ENCODE measurements at places on chromosomes 2 and 18.

- H3K27me3 ChIP-seq: no peaks in the 10 kb centered on the region
- no peak overlapping the region for H3K4me3 ChIP-seq
- H3K27ac ChIP-seq: peak overlapping the region; percentile 64
- peaks cover 24% of the 10 kb centered on the region for H3K4me1 ChIP-seq
- H3K36me3 ChIP-seq: no peaks in the 10 kb centered on the region
- no peak for DNase-seq
These were observed 47.5 kb upstream of the STAM2 start for GRCh38 chr2:152222975-152223637.

DNA sequence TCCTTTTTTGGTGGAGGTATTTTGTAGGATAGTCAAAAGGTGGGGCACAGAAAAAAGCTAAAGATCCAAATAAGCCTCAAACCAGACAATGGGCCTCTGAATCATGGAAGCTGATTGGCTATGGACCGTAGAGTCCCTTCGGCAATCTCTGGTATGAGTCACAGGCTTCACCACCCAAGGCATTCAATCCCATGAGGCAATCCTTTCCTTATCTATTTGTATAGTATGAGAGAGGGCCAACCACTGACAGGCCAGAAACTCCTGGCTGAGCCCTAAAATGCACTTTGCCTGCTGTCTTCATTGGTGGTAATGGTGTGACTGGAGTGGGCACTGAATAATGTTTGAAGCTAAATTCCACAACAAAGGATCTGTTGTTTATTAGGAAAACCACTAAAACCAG lies 38.7 kb upstream of the MEX3C start:
- peaks cover 10% of the 10 kb centered on the region for H3K4me1 ChIP-seq
- H3K27me3 ChIP-seq: no peaks in the 10 kb centered on the region
- no peak overlapping the region for H3K4me3 ChIP-seq
- no peak for DNase-seq

DNA sequence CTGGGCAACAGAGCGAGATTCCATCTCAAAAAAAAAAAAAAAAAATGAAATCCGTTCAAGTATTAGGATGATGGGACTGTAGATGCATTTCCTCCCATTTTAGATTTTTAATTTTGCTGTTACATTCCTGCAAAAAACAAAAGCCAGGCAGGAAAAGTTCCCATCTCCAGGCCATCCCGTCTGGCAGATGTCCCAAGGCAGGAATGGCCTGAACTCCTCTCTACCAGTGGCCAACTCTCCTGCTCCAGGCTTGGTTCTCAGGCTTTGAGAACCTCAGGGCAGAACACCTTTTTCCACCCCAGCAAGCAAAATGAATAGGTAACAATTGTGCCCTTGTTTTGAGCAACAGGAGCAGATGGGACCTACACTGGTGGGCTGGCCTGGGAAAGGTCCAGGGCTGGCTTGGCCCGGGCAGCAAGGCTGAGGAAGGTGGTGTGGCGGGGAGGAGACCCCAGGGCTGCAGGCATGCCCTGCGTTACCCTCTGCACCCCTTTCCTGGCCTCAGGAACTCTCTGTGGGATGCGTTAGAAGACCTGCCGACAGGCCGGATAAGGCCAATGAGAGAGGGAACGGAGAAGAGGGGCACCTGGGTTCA lies 86.0 kb downstream of the FAM210A start:
- H3K4me1 ChIP-seq: no peaks in the 10 kb centered on the region
- no peak for DNase-seq
- no peak overlapping the region for H3K4me3 ChIP-seq
- H3K27ac ChIP-seq: no peak overlapping the region
- no peaks in the 10 kb centered on the region for H3K27me3 ChIP-seq

GRCh38 chr2:199589306-199589705 lies 131.6 kb upstream of the SATB2 start:
- H3K27ac ChIP-seq: no peak overlapping the region
- no peak overlapping the region for H3K4me3 ChIP-seq
- H3K4me1 ChIP-seq: peaks cover 21% of the 10 kb centered on the region
- DNase-seq: no peak

GRCh38 chr2:49238604-49238960 lies 84.3 kb upstream of the FSHR start:
- H3K4me1 ChIP-seq: peaks cover 3% of the 10 kb centered on the region
- H3K4me3 ChIP-seq: no peak overlapping the region
- no peaks in the 10 kb centered on the region for H3K27me3 ChIP-seq

GRCh38 chr2:188512456-188512855 lies 220.8 kb downstream of the GULP1 start:
- no peak overlapping the region for H3K4me3 ChIP-seq
- no peak overlapping the region for H3K27ac ChIP-seq
- no peaks in the 10 kb centered on the region for H3K27me3 ChIP-seq
- no peak for DNase-seq
- no peaks in the 10 kb centered on the region for H3K4me1 ChIP-seq

GRCh38 chr2:39730685-39731302 lies 48.3 kb downstream of the THUMPD2 start:
- H3K4me1 ChIP-seq: peaks cover 5% of the 10 kb centered on the region
- no peaks in the 10 kb centered on the region for H3K27me3 ChIP-seq
- no peak overlapping the region for H3K27ac ChIP-seq
- peaks cover 41% of the 10 kb centered on the region for H3K36me3 ChIP-seq
- H3K4me3 ChIP-seq: no peak overlapping the region
- DNase-seq: no peak

- peaks cover 12% of the 10 kb centered on the region for H3K27me3 ChIP-seq
- H3K27ac ChIP-seq: peak overlapping the region; percentile 89
- no peaks in the 10 kb centered on the region for H3K36me3 ChIP-seq
- peak overlapping the region; percentile 83 for H3K4me3 ChIP-seq
These were observed 1.5 kb downstream of the GAREM1 start for GRCh38 chr18:32469190-32469651.

DNA sequence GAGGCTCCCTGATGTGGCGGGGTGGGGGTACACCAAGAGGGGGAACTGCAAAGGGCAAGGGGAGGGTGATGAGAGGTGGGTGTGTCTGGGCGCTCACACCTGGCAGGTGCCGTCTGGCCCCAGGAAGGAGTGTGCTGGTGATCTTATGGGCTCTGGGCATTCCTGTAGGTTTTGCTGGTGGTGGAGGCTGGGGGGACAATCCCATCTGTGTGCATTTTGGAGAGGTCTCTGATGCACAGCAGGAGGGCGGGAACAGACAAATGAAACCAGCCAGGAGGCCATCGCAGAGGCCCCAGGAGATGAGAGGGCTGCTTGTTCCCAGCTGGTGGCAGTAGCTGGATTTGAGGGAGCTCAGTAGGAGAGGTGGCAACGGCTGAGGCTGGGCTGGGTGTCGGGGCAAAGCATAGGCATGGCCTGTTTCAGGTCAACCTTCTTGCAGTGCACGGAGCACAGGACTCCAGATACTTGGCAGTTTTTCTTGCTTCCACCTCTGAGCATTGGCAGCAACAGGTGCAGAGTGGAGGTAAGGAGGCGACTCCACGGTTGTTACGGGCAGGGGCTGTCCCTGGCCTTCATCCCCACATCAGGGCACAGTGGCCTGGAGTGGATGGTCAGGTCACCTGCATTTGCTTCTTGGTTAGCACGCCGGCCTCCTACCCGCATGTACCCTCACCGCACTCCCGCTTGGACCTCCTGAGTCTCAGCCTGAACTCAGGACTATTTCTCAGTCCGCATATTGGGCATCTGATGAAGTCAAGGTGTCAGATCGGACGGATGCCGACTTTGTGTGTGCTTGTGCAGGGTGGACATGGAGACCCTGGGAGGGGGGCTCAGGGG lies 194.2 kb upstream of the HDAC4 start:
- peaks cover 7% of the 10 kb centered on the region for H3K4me1 ChIP-seq
- no peak for DNase-seq
- H3K36me3 ChIP-seq: no peaks in the 10 kb centered on the region
- no peak overlapping the region for H3K27ac ChIP-seq
- H3K4me3 ChIP-seq: no peak overlapping the region

Measured in neural crest cell (in vitro differentiated cells).